ENCODE measurements at places on chromosomes 1 and 21.
A peak's percentile ranks its signal among the peaks of the same experiment; 100 is the strongest.

DNA sequence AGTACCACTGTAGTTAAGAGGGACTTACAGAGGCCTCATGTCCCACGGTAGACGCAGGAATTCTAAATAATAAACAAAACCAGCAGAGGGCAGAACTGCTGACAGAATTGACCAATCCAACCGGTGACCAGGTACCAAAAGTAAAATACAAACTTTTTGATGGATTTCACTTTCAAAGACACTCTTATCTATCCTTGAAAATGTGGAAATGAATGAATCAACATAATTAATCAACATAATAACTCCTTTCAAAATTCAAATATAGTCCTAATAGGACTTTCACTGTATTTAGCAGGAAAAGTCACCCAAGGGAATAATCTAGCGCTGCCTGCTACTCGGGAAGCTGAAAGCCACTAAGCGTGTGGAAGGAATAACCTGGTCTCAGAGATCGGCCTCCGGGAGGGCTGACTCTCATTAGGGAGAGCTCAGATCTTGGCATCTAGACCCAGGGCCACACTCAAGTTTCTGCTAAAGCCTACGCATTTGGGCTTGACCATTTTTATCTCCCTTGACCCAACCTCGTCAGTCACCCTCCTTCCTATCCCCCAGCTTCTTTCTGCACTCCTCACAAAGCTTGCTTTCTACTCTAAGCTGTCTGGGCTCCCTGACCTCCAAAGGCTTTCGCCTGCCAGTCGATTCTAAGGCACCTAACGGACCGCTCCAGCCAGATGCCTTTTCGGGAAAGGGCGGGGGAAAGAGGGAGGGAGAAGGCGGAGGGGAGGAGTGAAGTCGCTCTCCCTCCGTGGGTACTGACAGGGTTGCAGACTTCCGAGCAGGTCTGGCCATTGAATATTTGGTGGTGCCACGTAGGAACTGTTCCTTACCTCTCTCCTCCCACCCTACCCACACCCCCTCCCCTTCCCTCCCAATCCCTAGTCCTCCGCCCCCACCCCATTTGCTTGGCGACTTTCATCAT is 1.6 kb downstream of the COL11A1 start:
- peak overlapping the region; percentile 78 for H3K4me3 ChIP-seq
- H3K27ac ChIP-seq = peak overlapping the region; percentile 98
- no peaks in the 10 kb centered on the region for H3K4me1 ChIP-seq
- DNase-seq = peak; percentile 64
- H3K36me3 ChIP-seq = no peaks in the 10 kb centered on the region

DNA sequence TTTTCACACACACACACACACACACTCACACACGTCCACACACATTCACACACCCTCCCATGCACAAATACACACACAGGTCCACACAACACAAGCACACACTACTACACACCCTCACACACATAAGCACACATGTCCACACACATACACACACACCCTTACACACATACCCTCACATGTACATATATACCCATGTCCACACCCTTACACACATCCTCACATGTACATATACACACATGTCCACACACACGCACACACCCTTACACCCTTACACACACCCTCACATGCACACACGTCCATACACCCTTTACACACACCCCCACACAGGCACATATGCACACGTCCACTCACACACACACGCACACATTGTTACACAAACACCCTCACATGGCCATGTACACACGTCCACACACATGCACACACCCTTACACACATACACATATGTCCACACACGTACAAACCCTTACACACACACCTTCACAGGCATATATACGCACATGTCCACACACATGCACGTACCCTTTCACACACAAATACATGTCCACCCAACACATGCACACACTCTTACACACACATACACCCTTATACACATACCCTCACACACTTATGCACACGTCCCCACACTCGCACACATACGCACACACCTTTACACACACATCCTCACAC is 50.7 kb downstream of the RGS7 start:
- no peaks in the 10 kb centered on the region for H3K36me3 ChIP-seq
- H3K4me3 ChIP-seq = no peak overlapping the region
- H3K4me1 ChIP-seq = no peaks in the 10 kb centered on the region

DNA sequence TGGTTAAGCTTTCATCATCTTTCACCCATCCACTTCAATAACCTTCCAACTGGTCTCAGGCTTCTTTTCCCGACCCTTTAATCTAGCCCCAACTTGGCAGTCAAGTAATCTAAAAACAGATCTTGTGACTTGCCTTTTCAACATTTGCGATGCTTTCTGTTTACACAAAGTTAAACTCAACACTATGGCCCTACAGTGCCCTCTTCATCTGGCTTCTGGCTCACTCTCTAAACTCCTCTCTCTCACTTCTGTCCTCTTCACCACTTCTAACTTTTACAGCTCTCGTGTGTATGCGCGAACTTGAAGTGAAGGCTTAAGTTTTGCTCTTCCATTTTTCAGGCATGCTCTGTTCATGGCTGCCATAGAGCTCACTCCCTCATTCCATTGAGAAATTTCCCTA is 1122.3 kb upstream of the ADGRL2 start:
- no peaks in the 10 kb centered on the region for H3K27me3 ChIP-seq
- H3K27ac ChIP-seq = no peak overlapping the region
- H3K4me3 ChIP-seq = no peak overlapping the region
- no peak for DNase-seq
- no peaks in the 10 kb centered on the region for H3K4me1 ChIP-seq
- H3K36me3 ChIP-seq = no peaks in the 10 kb centered on the region

- H3K4me3 ChIP-seq = no peak overlapping the region
- H3K27me3 ChIP-seq = no peaks in the 10 kb centered on the region
- DNase-seq = no peak
- no peaks in the 10 kb centered on the region for H3K4me1 ChIP-seq
- no peak overlapping the region for H3K27ac ChIP-seq
Measured at GRCh38 chr21:44418876-44419230, 36.5 kb upstream of the LRRC3 start.

GRCh38 chr21:31781737-31782136 is 49.8 kb upstream of the SCAF4 start:
- no peak overlapping the region for H3K4me3 ChIP-seq
- no peaks in the 10 kb centered on the region for H3K36me3 ChIP-seq
- peak; percentile 7 for DNase-seq
- H3K4me1 ChIP-seq = peaks cover 1% of the 10 kb centered on the region

DNA sequence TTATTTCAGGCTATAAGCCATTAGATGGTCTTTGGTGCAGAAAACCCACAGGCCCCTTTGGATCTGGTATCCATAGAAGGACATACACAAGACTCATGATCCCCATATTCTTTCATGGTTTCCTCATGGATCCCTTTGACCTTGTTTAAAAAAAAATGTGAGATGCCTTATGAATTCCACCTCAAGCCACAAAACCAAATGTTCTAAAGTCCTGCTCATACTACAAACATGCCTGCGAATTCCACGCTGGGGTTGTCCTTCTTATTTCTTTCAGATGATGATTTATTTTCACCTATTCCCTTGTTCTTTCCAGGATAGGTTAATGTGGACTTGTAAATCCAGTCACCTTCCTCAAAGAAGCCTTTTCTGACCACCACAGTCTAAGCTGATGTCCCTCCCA is 256.9 kb upstream of the DPYD start:
- no peak for DNase-seq
- H3K27ac ChIP-seq = no peak overlapping the region
- no peak overlapping the region for H3K4me3 ChIP-seq

- H3K4me3 ChIP-seq = no peak overlapping the region
- H3K36me3 ChIP-seq = no peaks in the 10 kb centered on the region
- no peaks in the 10 kb centered on the region for H3K27me3 ChIP-seq
- DNase-seq = no peak
Measured at GRCh38 chr1:242065813-242066212, 66.9 kb upstream of the MAP1LC3C start.

Measured in mesenchymal stem cell (in vitro differentiated cells and primary cell).